ENCODE measurements at places on chromosomes 2 and 18.

DNA sequence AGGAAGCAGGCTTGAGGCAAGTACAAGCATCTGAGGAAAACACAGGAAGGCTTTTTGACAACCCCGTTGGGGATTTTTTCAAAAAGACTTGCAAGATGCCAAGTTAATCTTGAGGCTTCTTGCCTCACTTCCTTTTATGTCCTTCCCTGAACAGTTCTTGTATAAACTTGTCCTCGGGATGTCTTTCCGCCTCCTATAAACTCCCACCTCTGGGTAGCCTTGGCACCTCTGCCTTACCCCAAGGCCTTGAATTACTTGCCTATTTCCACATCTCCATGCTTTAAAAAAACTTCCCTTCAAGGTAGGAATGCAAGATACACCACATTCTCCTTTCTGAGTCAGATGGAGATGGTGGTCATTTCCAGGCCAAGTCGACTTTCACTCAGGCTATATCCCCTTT is 106.4 kb upstream of the RBBP8 start:
- no peak for DNase-seq

GRCh38 chr2:115219296-115219695 is 776.9 kb downstream of the DPP10 start:
- DNase-seq: no peak

DNA sequence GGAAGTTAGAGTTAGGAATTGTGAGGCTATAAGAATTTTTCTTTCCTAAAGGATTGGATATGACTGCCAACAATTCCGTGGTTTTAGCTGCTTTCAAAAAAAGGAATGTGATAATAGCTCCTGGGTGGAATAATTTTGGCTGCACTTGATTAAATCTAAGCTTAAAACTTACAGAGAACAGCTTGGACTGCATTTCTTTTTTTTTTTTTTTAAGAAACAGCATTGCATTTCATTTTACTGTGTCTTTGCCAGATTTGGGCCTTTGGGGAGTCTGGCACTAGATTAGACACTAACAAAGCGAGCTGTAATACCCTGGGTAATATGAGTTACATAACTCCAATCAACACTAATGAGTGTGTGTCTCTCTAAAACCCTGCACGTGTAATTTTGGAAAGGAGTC is 37.8 kb upstream of the ZNF397 start:
- DNase-seq: no peak

GRCh38 chr2:16320716-16321115 is 344.9 kb downstream of the CYRIA start:
- peak; percentile 38 for DNase-seq

DNA sequence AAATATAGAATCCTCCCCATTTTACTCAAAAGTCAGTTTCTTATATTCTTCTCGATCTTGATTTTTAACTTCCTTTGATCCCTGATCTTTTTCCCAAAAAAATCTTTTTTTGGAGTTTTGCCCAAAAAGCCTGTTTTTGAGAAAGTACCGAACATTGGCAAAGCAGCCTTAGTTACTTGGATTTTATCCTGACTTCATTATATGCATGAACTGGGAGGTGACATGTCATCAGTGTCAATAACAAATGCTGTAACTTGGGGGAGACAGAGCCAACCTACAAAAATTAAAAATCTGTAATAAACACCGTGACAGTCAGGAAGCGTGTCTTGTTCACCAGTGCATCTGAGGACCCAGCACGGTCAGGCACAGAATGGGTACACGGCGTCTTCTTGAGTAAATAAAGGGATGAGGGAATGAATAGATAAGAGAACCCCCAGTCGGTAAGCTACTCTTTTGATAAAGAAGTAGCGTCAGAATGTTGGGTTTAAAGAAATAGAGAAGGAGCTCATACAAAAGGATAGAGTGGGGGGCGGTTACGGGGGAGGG is 24.9 kb downstream of the TRAPPC12 start:
- DNase-seq: no peak

GRCh38 chr2:99198103-99198841 is 17.3 kb downstream of the MRPL30 start:
- DNase-seq: no peak

- DNase-seq: no peak
Measured at GRCh38 chr2:195636890-195637289, 20.1 kb upstream of the SLC39A10 start.

GRCh38 chr2:11080253-11081115 is 74.8 kb upstream of the SLC66A3 start:
- DNase-seq: no peak

- DNase-seq: no peak
Measured at GRCh38 chr2:232094883-232095282, 133.4 kb downstream of the DIS3L2 start.

- DNase-seq: no peak
Measured at GRCh38 chr2:161708350-161708975, 84.2 kb downstream of the SLC4A10 start.

GRCh38 chr2:9294764-9295163 is 88.2 kb downstream of the ASAP2 start:
- DNase-seq: no peak

GRCh38 chr18:275486-275885 is 7.6 kb upstream of the THOC1 start:
- no peak for DNase-seq

DNA sequence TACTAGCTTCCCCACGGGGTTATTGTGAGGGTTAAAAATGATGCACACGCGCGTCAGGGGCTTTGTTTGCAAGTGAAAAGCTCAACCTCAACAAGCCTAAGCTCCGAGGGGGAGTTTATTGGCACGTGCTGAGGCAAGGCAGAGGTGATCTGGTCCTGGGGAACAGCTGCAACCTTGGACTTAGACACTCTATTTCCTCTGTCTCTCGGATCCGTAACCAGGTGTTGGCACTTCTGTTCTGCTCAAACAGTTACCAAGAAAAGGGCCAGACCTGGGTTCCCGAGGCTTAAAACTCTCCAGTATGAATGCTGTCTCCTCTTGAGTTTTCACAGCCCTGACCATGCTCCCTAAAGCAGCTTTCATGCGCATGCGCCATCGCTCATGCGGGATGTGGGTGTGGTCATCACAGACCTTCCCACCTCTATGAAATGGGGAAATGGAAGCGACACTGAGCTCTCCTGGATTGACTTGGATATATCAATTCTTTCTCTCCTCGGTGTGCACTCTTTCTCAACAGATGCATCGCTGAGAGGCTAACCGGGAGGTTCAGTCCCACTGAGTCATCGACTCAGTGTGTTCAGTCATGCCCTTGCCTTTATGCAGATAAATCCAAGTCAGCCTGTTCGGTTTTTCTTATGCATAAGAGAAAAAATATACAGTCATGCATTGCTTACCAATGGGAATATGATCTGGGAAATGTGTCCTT is 19.9 kb upstream of the RAB31 start:
- no peak for DNase-seq

- no peak for DNase-seq
Measured at GRCh38 chr2:11852526-11853196, 106.2 kb downstream of the LPIN1 start.

DNA sequence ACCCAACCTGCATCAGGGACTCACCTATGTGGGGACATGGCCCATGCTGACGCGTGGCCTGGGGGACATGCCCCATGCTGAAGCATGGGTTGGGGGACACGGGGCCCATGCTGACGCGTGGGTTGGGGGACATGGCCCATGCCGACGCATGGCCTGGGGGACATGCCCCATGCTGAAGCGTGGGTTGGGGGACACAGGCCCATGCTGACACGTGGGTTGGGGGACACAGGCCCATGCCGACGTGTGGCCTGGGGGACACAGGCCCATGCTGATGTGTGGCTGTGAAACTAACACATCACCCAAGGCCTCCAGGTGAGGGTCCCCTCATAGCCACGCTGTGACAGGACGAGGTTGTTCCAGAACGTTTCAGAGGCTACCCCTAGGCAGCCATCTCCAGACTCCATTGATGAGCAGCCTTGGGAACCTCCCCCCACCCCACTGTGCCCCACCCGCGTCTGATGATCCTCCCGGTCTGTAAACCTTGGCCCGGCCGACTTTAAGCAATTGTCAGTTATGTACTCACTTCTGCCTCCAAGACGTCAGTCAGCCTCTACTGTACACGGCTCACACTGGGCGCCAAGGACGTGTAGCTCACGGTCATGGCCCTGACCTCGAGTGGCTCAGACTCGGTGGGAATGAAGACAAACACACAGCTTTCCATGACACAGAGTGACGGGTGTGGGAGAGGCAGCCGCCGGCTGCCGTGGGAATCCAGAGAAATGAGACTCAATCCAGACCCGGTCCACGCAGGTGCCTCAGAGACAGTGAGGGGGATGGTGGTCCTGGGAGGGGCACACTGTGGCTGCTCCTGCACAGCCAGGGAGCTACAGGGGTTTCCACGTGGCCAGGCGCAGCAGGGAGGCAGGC is 50.2 kb upstream of the SLC66A3 start:
- no peak for DNase-seq

GRCh38 chr2:134014196-134014960 is 239.5 kb upstream of the MGAT5 start:
- no peak for DNase-seq

DNA sequence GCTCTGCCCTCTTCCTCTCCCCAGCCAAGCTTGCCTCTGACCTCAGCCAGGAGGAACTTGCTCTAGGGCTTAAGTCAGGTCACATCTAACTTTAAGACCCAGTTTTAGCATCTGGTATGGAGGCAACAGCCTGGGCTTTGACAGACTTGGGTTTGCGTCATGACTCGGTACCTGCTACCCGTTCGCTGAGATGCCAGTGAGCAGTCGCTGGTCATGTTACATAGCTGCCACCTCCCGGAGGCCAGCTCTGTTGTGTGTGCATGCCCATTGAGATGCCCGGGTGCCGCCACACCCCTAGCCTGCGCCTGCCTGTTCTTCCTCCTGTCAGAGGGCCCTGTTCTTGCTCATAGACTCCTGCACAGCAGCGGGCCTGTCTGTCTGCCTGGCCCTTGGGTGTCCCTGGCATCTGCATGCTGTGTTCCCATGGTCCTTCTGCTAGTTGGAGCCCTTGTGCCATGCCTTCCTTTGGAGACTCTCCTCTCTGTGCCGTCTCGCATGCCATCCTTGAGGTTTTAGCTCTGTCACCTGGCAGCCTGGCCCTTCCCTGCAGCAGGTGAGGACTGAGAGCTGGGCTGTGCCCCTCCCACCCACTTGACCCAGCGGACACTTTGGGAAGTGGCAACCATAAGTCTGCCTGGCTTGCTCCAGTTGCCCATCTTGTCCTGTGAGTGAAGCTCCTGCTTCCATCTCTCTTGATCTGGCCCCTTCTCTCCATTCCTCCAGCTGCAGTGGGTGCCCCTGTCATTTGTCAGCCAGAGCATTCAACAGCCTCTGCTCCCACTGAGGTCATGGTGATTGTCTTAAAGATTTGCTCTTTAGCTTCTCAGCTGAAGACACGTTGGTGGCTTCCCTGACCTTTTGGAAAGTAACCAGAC is 24.9 kb downstream of the ASAP2 start:
- DNase-seq: no peak

GRCh38 chr2:143473216-143473615 is 344.0 kb downstream of the ARHGAP15 start:
- no peak for DNase-seq

DNA sequence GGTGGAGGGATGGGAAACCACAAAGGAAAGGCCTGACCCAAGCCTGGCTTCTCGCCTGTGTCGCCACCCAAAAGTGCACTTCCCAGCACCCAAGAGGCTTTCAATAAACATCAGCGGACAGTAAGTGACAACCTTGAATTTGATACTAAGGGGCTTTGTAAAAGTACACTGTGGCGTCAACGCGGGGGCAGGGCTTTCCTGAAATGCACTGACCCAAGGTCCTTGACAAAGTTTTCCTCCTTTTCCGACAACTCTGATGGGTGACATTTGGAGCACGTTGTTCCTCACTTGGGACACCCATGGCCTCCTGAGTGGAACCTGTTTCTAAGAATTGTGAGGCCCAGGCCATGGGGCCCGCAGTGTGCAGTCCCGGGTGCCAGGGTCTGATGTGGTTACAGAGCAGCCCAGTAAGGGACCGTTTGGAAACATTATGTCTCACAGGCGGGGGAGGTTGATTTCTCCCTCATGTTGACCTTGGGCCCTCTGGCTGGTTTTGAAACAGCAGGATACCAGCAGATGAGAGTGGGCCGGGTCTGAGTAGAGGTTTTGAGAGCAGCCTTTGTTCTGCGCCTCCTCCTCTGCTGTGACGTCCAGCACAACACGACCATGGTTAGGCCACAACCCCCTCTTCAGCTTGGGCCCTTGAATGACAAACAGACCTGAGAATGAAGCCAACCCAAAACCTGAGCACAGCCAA is 2.8 kb upstream of the ZBTB14 start:
- no peak for DNase-seq

- no peak for DNase-seq
Measured at GRCh38 chr2:134273256-134273983, 19.5 kb downstream of the MGAT5 start.

- DNase-seq: no peak
Measured at GRCh38 chr2:169189132-169189531, 119.8 kb downstream of the DHRS9 start.

DNA sequence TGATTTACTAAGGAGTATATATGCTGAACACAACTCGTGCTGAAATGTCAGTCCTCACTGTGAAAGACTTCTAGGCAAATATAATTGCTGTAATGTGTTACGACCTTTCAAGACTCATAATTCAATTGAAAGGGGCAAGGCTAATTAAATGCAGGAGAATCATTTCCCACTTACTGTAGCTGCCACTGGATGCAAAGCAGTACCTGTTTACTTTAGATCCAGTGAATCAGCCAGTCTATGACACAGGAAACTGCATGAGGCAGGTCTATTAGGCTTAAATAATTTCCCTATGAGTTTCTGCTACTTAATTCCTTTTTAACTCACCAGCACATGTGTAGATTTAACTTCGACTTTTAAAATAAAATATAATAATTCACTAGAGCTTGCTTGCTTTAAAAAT is 125.6 kb downstream of the CTNNA2 start:
- DNase-seq: no peak

GRCh38 chr2:105883911-105884694 is 139.4 kb downstream of the NCK2 start:
- no peak for DNase-seq

DNA sequence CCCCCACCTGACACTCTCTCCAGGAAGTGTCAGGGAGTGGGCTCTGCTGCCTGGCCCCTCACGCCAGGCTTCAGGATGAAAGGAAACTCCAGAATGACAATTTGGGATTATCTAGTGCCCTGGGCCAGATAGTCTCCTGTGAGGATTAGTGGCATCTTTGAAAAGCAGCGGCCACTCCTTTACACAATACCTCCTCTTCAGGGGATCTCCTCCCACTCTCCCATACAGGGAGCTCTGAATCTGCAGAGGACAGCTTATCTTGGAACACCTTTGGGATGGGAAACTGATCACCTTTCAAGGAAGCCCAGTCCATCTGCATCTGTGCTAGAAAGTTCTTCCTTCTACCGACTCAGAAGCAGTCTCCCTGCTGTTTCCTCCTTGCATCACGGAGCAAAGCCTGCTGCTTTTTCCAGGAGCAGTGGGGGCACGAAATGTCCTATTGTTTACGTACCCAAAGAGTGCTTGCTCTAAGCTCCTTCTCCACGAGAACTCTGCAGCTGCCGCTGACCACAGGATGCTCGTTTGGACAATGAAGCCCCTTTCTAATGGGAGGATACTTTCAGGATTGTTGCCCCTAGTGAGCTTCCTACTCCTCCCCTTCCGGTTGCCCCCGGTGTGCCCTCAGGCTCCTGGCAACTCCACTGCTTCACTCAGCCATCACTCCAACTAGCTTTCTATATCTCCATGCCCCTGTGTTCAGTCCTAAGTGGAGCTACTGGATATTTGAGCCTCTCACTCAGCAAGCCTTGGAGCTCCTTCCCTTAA is 31.5 kb downstream of the SIX3 start:
- DNase-seq: no peak
